Activated B cell treated with CpG ODN at 0.5 μM for 24 hours (primary cell): ENCODE measurements at places on chromosomes 1 and 21. TPM values are rescaled to one million over a fixed set of nuclear protein-coding genes. Genes with fewer than 3 reads are reported as not detected.

Gene S100A7A
- total RNA-seq = not detected in 2 replicates

Gene PROK1
- total RNA-seq = not detected in 2 replicates

Gene ZBTB37
- 21.1 and 24.6 TPM in 2 replicates for total RNA-seq

Gene TMPRSS15
- not detected in 2 replicates for total RNA-seq

Gene MRPS6
- total RNA-seq = 40.2 and 40.5 TPM in 2 replicates

Gene HES3
- total RNA-seq = not detected in 2 replicates

Gene CDC42BPA
- 0.29 and 0.64 TPM in 2 replicates for total RNA-seq

Gene CFAP141
- total RNA-seq = not detected in 2 replicates

DNA sequence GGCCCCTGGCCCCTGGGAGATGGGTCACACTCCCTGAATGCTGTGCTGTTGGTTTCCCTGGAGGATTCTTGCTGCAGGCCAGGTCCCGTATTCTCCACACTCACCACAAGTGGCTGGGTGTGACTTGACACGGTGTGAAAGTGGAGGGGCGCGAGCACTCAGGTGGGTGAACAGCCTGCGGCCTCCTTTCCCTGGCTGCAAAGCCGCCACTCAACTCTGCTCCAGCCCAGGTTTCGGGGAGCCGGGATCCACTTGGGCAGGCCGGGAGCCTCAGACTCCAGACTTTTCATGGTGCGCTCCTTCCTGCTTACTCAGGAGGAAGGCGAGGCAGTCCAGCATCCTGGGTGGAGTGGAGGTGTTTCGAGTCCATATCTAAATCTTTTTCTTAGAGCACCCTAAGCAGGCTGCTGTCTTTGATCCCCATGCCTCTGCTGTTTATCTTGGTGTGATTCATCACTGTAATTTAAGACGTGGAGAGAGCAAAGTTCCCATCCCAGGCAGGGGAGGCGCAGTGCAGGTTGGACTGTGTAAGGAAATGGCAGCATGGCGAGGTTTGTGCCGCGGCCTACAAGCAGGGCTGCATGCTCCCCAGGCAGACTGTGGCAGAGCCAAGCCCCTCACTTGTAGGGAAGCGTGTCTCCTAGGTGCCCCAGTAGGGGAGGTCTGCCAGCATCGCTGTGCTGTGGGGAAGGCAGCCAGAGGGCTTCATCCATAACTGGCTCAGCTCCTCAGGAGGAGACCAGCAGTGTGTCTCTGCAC, 29.6 kb downstream of the VANGL1 start:
- H3K36me3 ChIP-seq = no peaks in the 10 kb centered on the region
- no peaks in the 10 kb centered on the region for H3K4me1 ChIP-seq
- H3K27me3 ChIP-seq = no peaks in the 10 kb centered on the region
- no peak for DNase-seq
- no peak overlapping the region for H3K27ac ChIP-seq

- no peaks in the 10 kb centered on the region for H3K4me1 ChIP-seq
- peaks cover 2% of the 10 kb centered on the region for H3K27me3 ChIP-seq
- no peak for DNase-seq
- no peak overlapping the region for H3K27ac ChIP-seq
Measured at GRCh38 chr1:162765788-162766187, 24.7 kb upstream of the HSD17B7 start.

DNA sequence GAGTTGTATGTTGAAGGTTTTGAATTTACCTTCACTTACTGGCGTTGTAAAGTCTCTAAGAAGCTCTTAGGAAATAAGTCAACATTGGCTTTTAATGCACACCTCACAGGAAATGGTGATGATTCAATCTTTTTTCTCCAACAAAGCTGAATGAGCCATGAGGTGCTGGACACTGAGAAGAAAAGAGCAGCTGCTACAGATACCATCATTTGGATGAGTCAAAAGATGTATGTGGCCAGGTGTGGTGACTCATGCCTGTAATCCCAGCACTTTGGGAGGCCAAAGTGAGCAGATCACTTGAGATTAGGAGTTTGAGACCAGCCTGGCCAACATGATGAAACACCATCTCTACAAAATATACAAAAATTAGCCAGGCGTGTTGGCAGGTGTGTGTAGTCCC, 3.3 kb upstream of the IL23R start:
- H3K27me3 ChIP-seq = no peaks in the 10 kb centered on the region
- no peaks in the 10 kb centered on the region for H3K36me3 ChIP-seq
- H3K4me1 ChIP-seq = no peaks in the 10 kb centered on the region

DNA sequence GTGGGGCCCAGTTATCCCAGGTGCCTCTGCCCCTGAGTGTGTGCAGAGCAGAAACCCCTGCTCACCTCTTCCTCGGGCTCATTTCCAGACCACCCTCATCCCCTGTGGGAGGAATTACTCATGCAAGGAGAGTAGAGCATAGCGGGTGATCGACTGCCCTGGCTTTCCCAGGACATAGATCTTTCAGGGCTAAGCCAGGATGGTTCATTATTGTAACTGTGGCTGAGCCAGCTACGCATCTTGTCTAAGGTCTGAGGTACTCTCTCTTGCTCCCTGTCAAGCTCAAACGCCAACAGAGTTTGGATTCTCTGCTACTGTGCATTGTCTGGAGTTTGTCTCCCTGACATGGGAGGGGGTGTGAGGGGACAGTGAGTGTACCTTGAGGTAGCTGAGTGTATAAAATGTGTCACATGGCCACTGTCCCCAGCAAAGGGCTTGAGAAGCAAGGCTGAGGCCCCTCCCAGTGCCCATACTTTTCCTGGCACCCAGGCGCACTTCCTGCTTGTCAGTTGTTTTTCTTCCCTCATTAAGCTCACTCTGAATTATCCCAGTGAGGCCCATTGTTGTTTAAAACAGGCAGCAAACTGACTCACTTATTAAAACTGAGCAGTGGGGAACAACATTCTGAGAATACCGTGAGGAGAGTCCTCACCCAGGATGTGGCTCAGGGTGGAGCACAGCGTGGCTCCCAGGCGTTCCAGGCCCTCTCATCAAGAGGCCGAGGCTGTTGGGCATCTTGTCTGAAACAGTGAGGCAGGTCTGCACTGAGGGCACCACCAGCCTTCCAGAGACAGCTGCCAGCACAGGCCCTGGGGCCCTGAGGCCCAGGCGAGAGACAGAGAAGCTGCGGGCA, 92.9 kb downstream of the LAMC2 start:
- H3K4me1 ChIP-seq = no peaks in the 10 kb centered on the region
- peaks cover 4% of the 10 kb centered on the region for H3K27me3 ChIP-seq
- H3K27ac ChIP-seq = no peak overlapping the region
- H3K36me3 ChIP-seq = no peaks in the 10 kb centered on the region
- no peak overlapping the region for H3K4me3 ChIP-seq

- H3K4me3 ChIP-seq = no peak overlapping the region
- DNase-seq = no peak
- H3K4me1 ChIP-seq = peaks cover under 1% of the 10 kb centered on the region
- no peak overlapping the region for H3K27ac ChIP-seq
- no peaks in the 10 kb centered on the region for H3K27me3 ChIP-seq
Measured at GRCh38 chr21:14492931-14493330, 53.2 kb downstream of the SAMSN1 start.

DNA sequence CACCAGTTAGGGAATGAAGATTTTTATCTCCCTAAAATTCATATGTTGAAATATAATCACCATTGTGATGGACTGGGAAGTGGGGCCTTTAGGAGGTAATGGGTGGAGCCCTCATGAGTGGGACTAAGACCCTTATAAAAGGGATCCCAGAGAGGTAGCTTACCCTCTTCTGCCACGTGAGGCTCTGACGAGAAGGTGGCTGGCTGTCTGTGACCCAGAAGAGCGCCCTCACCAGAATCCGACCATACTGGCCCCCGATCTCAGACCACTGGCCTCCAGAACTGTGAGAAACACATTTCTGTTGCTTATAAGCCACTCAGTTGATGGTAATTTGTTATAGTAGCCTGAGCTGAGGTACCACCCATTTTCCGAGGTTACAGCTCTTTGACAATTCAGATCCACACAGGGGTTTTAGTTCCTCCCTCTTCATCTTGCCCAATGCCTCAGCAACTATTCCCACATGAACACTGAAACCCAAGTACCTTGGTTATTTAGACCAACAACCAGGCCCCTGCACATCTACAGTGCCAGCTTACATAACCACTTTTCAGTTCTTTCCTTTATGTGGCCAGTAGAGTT, 27.6 kb upstream of the HUNK start:
- no peaks in the 10 kb centered on the region for H3K36me3 ChIP-seq
- peaks cover 26% of the 10 kb centered on the region for H3K27me3 ChIP-seq
- DNase-seq = no peak
- H3K27ac ChIP-seq = no peak overlapping the region
- H3K4me3 ChIP-seq = no peak overlapping the region

GRCh38 chr1:176029155-176029554, 177.9 kb downstream of the COP1 start:
- H3K27ac ChIP-seq = no peak overlapping the region
- no peak overlapping the region for H3K4me3 ChIP-seq
- no peak for DNase-seq

GRCh38 chr1:154772606-154773506, 97.2 kb downstream of the KCNN3 start:
- H3K4me3 ChIP-seq = no peak overlapping the region
- no peak for DNase-seq
- H3K4me1 ChIP-seq = peaks cover 14% of the 10 kb centered on the region
- no peaks in the 10 kb centered on the region for H3K36me3 ChIP-seq

GRCh38 chr1:11320153-11320936, 47.3 kb downstream of the UBIAD1 start:
- H3K4me1 ChIP-seq = peaks cover 4% of the 10 kb centered on the region
- no peaks in the 10 kb centered on the region for H3K36me3 ChIP-seq
- H3K27ac ChIP-seq = no peak overlapping the region
- DNase-seq = peak; percentile 33
- no peak overlapping the region for H3K4me3 ChIP-seq

DNA sequence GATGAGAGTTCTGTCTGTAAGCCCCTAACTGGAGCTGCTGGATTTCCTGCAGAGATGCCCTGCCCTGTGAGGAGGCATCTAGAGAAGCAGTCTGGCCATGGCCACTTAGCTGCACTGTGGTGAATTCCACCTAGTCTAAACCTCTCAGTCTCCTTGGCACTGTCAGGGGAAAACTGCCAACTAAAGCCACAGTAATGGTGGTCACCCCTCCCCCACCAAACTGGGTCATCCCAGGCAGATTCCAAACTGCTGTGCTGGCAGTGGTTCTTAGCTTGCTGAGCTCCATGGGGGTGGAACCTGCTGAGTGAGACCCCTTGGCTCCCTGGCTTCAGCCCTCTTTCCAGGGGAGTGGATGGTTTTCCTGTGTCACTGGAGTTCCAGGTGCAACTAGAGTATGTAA, 740.6 kb downstream of the RWDD3 start:
- H3K27me3 ChIP-seq = no peaks in the 10 kb centered on the region
- no peak overlapping the region for H3K4me3 ChIP-seq

DNA sequence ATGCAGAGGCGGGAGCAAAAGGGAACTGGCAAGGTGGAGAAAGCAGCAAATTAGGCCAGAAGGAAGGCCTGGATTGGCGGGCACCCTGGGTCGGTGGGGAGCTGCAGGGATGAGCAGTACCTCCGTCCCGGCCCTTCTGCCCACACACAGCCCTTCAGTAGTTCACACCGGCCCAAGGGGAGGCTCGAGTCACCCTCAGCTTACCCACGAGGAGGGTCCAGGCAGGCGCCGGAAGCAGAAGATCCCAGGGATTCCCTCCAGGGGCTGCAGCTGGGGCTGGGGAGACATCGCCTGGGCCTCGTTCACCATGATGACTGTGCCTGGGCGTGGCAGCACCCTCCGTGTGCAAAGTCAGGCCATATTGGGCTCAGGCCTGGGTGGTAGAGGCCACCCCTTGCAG, 190.0 kb downstream of the PRDM16 start:
- no peaks in the 10 kb centered on the region for H3K27me3 ChIP-seq
- H3K27ac ChIP-seq = no peak overlapping the region
- no peaks in the 10 kb centered on the region for H3K4me1 ChIP-seq

GRCh38 chr21:41958886-41959563, 5.2 kb upstream of the C2CD2 start:
- no peak for DNase-seq
- peaks cover 39% of the 10 kb centered on the region for H3K27me3 ChIP-seq
- peaks cover 28% of the 10 kb centered on the region for H3K4me1 ChIP-seq
- H3K27ac ChIP-seq = no peak overlapping the region
- no peak overlapping the region for H3K4me3 ChIP-seq

GRCh38 chr1:209807509-209807908, 1.6 kb upstream of the IRF6 start:
- peaks cover 13% of the 10 kb centered on the region for H3K27me3 ChIP-seq
- H3K4me1 ChIP-seq = peaks cover 7% of the 10 kb centered on the region
- no peak overlapping the region for H3K27ac ChIP-seq
- H3K4me3 ChIP-seq = no peak overlapping the region
- DNase-seq = no peak

DNA sequence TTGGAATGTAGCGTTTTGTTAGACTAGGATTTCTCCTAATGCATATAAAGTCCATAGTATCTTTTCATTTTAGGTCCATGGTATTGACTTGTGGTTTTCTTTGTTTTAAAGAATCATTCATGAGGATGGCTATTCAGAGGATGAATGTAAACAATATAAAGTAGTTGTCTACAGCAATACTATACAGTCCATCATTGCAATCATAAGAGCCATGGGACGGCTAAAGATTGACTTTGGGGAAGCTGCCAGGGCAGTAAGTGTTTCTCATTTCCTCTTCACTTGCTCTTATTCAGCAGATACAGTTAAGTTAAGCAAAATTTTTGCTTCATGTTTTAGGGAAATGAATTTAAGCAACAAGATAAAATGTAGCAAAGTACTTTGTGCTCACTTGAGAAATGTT, 25.4 kb downstream of the GNAI3 start:
- H3K27me3 ChIP-seq = no peaks in the 10 kb centered on the region
- H3K4me1 ChIP-seq = peaks cover 22% of the 10 kb centered on the region
- H3K27ac ChIP-seq = no peak overlapping the region
- DNase-seq = no peak
- peaks cover 29% of the 10 kb centered on the region for H3K36me3 ChIP-seq

- no peak overlapping the region for H3K4me3 ChIP-seq
- H3K36me3 ChIP-seq = no peaks in the 10 kb centered on the region
- no peak overlapping the region for H3K27ac ChIP-seq
- DNase-seq = no peak
- H3K27me3 ChIP-seq = no peaks in the 10 kb centered on the region
Measured at GRCh38 chr1:209485751-209486150, 97.8 kb upstream of the CAMK1G start.

GRCh38 chr1:174297351-174297750, 138.0 kb downstream of the RABGAP1L start:
- H3K36me3 ChIP-seq = peaks cover 70% of the 10 kb centered on the region
- no peaks in the 10 kb centered on the region for H3K27me3 ChIP-seq
- H3K27ac ChIP-seq = no peak overlapping the region
- peaks cover 11% of the 10 kb centered on the region for H3K4me1 ChIP-seq

DNA sequence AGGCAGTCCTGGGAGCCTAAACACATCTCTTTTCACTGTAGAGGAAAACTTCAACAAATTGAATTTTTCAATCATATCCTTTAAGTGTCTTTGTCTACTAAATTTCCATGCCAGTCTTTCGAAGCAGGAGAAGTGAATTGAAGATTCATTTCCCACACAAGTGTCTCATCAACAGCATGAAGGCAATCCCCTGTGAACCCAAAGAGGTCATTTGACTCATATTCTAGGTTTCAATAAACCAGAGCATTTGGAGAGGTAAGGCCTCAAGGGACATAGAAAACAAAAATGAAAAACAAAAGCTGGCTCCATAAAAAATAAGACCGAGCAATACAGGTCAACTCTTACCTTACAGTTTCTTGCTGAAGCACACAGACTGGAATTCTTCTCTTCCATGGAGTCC, 94.1 kb upstream of the ATP1B1 start:
- no peaks in the 10 kb centered on the region for H3K4me1 ChIP-seq
- H3K36me3 ChIP-seq = no peaks in the 10 kb centered on the region
- no peak overlapping the region for H3K4me3 ChIP-seq
- DNase-seq = no peak

GRCh38 chr1:63523738-63524137, 413 bp downstream of the EFCAB7 start:
- H3K36me3 ChIP-seq = peaks cover 25% of the 10 kb centered on the region
- no peaks in the 10 kb centered on the region for H3K27me3 ChIP-seq
- H3K27ac ChIP-seq = peak overlapping the region; percentile 98
- peaks cover 22% of the 10 kb centered on the region for H3K4me1 ChIP-seq
- peak overlapping the region; percentile 97 for H3K4me3 ChIP-seq
- no peak for DNase-seq
